Thoracic aorta (tissue), 2 donors: ENCODE measurements at places on chromosomes 7 and 10.

DNA sequence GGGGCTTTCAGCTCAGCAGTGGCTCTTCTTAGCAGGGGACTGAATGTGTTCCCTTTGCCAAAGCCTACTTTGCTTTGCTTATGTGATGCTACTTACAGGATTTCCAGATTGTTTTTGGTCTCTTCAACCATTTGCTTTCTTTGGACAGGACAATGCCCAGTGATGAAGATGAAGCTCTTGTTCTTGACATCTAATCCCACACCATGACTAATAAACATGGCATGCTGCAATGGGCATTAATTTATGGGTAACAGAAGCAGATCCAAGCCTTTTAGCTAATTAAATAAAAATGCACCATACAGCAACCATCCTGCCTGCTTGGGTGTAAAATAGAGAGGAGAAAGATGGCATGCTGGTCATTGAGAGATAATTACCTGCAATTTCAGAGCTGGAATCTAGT, 175.5 kb upstream of the ITGB1 start:
- no peaks in the 10 kb centered on the region for H3K36me3 ChIP-seq
- no peak for DNase-seq
- H3K27ac ChIP-seq = peak overlapping the region; percentile 33
- H3K4me1 ChIP-seq = peaks cover 3% of the 10 kb centered on the region
- H3K27me3 ChIP-seq = no peaks in the 10 kb centered on the region
- no peak overlapping the region for H3K4me3 ChIP-seq

DNA sequence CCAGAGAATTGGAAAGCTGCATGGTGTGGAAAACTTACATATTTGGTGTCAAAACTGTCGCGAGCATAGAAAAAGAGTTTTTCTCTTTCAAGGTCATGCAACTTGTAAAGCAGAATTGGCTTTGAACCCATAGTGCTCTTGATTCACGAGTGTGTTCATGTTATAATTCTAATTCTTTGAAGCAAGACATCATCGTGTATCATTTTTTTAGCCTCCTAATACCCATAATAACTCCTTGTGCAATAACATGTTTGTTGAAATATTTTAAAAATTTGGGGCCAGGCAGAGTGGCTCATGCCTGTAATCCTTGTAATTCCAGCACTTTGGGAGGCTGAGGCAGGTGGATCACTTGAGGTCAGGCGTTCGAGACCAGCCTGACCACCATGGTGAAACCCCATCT, 4.2 kb downstream of the CCL24 start:
- H3K27ac ChIP-seq = no peak overlapping the region
- no peaks in the 10 kb centered on the region for H3K36me3 ChIP-seq
- no peaks in the 10 kb centered on the region for H3K4me1 ChIP-seq
- H3K27me3 ChIP-seq = no peaks in the 10 kb centered on the region
- no peak overlapping the region for H3K4me3 ChIP-seq

GRCh38 chr7:64626083-64626469, 39.9 kb upstream of the ZNF107 start:
- no peak overlapping the region for H3K27ac ChIP-seq
- H3K4me1 ChIP-seq = no peaks in the 10 kb centered on the region
- H3K4me3 ChIP-seq = no peak overlapping the region
- no peak for DNase-seq
- H3K27me3 ChIP-seq = no peaks in the 10 kb centered on the region

GRCh38 chr7:90758933-90759562, 162.9 kb downstream of the CDK14 start:
- no peaks in the 10 kb centered on the region for H3K36me3 ChIP-seq
- no peaks in the 10 kb centered on the region for H3K27me3 ChIP-seq
- no peak overlapping the region for H3K27ac ChIP-seq
